ENCODE measurements at places on chromosomes 2 and 18.
A peak's percentile ranks its signal among the peaks of the same experiment; 100 is the strongest.

- peak; percentile 91 for DNase-seq
Observed at GRCh38 chr18:49052891-49053644, 102.3 kb upstream of the SMAD7 start.

DNA sequence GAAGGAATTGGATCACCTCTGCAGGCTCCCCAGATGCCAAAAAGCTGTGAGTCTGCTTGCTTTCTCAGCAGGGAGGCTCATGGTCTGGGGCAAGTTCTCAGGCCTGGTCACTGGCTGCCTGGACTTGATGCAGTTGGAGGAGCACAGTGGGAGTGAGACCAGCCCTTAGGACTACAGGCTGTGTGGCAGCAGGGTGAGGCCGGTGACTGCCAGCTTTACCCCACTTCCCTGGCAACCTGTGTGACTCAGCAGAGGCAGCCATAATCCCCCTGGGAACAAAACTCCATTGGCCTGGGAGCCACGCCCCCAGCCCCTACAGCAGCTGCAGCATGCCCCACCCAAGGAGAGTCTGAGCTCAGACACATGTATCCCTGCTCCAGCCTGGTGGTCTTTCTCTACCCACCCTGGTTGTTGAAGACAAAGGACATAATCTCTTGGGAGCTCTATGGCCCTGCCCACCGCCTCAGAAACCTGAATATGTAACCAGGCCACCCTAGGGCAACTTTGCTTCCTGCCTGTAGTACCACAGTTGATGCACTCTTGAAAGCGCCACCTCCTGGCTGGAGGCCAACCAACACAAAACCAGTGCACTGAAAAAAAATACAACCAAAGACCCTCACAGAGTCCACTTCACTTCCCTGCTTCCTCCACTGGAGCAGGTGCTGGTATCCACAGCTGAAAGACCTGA, 106.8 kb upstream of the SPATS2L start:
- no peak for DNase-seq

DNA sequence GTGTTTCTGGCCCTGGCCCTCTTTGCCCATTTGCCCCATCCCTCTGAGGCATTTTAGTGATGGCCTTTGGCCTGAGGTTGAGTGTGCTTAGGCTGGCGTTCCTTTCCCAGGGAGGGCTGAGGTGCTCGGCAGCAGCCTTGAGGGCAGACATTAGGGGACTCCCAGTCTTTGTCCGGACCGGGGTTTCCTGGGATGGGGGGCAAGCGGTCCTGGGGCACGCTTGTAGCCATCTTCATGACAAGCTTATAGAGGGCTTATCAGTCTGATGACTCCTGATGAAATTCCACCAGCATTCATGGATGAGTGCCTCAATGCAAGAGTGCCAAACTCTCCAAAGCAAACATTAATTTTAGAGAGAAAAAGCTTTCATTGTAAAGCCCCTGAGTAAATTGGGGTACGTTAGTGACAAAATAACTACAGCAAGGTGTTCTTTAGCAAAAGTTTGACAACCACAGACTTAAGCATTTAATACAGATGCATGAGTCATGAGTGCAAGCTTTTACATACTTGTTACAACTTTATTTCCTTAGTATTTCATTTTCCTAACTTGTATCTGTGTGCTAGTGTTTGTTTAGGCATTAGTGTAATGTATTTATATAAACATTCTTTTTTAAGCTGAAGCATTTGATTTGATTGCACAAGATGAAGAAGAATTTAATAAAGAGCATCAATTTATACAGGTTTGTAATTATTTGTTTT, 45.6 kb downstream of the CEP192 start:
- peak; percentile 13 for DNase-seq

- DNase-seq, result peak; percentile 73
Observed at GRCh38 chr18:76709659-76710645, 112.4 kb upstream of the ZNF236 start.

DNA sequence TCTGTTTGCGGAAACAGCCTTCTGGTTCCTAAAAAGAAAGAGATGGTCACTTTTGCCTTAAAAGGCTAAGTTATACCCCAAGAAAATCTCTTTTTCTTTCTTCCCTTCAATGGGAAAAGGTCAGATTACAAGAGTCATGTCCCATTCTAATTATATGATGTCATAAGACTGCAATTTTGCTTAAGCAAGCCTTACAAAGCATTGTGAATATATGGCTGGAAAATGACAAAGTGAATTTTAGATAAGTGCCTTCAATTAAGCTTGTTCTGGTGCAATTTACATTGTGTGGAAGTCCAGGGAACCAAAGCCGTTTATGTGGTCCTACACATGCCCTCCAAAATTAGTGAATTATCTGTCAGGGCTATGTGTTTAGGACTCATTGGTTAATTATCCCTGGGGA, 7.6 kb upstream of the BMP10 start:
- DNase-seq, result peak; percentile 16

DNA sequence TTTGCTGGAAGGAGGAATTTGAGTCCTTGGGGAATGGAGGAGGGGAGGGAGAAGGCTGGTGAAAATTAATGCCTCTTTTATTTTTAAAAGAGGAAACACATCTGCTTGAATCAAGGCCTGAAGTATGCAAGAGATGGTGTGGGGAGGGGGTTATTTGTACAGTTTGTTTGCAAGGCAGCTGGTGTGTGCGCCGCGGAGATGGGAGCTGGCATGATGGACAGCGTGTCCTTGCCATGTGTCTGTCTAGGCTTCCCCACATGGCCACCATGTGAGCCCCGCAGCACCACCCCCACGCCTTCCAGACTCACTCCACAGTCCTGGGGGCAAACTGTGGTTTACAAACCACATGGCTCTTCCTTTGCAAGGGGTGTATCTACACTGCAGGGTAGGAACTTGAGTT, 154.8 kb upstream of the APCDD1 start:
- DNase-seq, result peak; percentile 41

GRCh38 chr18:31610286-31611205, 18.9 kb downstream of the TTR start:
- peak; percentile 18 for DNase-seq

- no peak for DNase-seq
Observed at GRCh38 chr18:54673936-54674335, 82.9 kb downstream of the DYNAP start.

DNA sequence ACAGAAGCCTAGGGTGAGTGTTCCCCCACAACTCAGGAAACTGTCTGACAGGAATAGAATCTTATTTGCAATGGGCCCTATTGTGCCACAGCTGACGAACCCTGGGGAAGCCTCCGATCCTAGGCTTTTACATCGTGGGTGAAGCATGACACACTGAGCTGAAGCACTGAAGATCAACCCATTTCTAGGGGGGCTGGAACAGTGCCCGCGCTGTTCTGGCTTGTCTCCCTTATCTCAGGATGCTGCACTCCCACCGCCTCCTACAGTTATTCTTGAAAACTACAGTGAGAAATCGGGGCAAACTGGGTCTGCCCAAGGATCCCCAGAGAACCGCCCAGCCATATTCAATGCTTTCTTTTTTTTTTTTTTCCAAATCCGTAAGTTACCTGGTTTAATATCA, 41.1 kb downstream of the NETO1 start:
- no peak for DNase-seq

DNA sequence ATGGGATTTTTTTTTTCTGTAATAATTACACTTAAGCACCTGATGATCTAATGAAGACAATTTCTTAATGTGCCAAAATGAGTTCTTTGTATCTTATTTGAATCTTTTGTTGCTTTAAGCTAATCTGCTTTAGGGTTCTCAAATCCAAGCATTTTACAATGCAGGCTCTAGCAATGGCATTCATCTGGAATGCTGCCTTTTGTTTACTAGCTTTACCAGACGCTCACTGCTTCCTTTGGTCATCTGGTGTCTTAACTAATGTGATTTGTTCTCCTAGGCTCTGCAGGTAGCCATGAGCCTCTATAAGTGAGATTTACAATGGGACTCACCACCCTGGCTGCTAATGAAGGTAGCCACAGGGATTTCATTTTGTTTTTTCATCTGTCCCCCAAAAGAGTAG, 100.3 kb downstream of the GREB1L start:
- no peak for DNase-seq

- DNase-seq, result no peak
Observed at GRCh38 chr2:106168657-106169056, 25.4 kb downstream of the UXS1 start.

GRCh38 chr2:460861-461260, 173.0 kb upstream of the ALKAL2 start:
- peak; percentile 2 for DNase-seq

GRCh38 chr2:241030883-241031282, 32.5 kb downstream of the SNED1 start:
- no peak for DNase-seq

GRCh38 chr2:43648994-43649701, 12.1 kb downstream of the PLEKHH2 start:
- DNase-seq, result no peak

DNA sequence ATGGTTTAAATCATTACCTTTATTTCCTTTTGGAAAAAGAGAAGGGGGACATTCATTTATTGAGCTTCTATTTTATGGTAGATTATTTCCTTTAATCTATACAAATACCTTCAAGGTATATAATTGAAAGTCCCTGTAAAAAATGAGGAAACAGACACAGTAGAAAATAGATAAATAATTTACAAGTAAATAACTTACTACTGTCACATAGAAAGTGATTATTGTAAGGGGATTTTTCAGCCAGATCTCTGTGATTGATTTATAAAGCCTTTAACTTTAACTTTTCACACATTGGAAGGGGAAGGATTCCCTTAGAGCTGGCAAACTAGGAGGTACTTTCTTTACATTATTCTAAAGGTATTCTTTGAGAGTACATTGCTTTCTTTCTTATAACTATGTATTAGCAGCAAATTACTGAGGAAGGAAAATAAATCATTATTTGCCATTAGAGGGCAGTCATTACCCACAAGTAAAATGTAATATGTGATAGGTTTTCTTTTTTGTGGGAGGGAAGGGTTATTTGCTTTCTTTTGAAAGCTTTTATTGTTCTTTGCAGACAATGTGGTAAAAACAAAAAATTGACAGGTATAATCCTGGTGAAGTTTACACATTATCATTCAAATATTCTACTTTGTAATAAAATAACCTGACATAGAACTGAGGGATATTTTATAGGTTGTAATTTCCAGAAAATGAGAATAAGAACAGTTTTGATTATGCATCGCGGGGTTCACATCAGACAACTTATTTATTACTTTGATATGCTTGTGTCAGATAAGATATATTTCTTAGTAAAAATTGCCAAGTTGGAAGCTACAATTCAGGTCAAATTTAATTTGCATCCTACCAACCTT, 24.8 kb upstream of the RPE start:
- peak; percentile 41 for DNase-seq

DNA sequence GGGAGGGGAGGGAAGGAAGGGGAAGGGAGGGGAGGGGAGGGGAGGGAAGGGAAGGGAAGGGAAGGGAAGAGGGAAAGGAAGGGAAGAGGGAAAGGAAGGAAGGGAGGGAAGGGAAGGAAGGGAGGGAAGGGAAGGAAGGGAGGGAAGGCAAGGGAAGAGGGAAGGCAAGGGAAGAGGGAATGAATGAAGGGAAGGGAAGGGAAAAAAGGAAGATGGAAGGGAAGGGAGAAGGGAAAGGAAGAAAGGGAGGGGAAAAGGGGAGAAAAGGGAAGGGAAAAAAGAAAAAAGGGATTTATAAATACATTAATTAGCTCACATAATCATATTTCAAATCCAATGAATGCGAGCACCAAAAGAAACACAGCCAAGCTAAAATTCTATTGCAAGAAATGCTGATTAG, 202.9 kb upstream of the LRRTM4 start:
- no peak for DNase-seq

DNA sequence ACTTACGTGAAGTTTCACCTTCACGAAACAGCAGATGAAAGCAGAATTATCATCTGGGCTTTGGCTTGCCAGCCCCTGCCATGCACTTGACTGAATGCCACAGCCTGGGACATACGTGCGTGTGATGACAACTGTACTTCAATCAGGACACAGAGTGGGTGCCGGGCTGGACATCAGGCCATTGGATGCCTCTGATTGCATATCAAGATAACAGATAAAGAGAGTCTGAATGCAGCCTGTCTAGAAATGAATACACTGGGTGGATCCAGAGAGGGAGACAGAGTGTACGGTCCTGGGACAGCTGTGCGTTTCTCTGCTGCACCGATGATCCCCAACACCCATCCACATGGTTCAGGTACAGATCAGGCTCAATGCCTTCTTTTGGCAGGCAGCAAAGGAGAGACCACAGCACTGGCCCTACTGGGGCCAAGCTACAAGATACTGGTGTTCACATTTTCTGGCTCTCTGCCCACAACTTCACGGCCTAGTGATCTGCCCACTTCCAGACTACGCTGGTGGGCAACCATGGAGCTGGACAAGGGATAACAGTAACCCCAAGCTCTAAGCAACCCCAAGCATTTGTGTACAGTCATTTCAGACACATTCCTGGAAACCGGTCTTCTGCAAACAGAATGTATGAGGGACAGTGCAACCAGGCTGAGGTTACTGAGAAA, 35.6 kb downstream of the FBLN7 start:
- no peak for DNase-seq

- no peak for DNase-seq
Observed at GRCh38 chr2:67289271-67289670, 107.9 kb upstream of the ETAA1 start.

DNA sequence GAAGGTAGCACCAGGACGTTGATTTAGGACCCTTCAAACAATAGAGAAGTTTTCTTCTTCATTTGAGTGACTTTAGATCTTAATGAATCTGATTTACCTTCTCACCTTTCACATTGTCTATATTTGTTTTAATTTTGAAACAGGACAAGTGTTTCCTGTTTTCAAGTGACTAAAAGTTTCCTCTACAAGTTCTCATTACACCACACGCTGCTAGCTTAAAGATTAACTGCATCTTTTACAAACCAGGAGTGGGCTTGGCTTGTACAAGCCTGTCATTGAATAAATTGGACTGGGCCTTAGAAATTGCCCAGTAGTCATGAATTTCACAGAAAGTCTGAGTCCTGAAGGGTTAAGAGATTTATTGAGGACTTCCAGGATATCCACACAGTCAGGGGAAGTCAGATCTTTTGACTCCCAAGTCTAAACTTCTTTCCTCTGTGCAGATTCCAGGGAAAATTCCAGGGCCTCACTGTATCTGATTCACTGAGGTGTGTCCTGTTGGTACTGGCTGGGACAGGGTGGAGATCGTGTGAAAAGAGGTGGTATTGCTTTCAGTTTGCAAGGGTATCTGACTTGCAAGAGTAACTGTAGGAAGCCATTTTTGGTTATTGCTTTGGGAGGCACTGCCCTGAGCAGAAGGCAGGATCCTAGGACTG, 3.4 kb downstream of the SGPP2 start:
- DNase-seq, result no peak

DNA sequence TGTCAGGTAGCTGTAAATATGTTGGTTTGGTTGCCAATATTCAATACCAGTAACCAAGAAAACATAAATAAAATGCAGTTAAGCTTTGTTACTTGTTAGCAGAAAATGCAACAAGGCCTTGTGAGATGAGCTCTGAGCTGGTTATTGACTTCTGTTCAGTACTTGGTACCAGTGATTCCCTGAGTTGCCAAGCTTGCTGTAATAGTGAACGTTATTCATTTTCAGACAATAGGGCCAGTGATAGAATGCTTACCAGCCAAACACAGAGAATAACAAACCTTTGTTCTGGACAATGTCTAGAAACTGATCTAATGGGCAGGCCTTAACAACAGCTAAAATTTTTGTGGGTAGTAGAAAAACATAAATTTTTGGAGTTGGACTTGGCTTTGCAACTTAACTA, 29.5 kb downstream of the RASGRP3 start:
- no peak for DNase-seq
